ENCODE measurements at places on chromosomes 11 and 22. TPM values are rescaled to one million over a fixed set of nuclear protein-coding genes. Genes with fewer than 3 reads are reported as not detected.

Gene IRF7
- total RNA-seq: 0.82 TPM

Gene CTSW
- not detected for total RNA-seq

Gene POU2AF2
- total RNA-seq: not detected

Gene SLC22A24
- not detected for total RNA-seq

Gene NPAS4
- total RNA-seq: under 0.01 TPM
